ENCODE measurements at places on chromosomes 6 and 20. TPM values are rescaled to one million over a fixed set of nuclear protein-coding genes. Genes with fewer than 3 reads are reported as not detected.

DNA sequence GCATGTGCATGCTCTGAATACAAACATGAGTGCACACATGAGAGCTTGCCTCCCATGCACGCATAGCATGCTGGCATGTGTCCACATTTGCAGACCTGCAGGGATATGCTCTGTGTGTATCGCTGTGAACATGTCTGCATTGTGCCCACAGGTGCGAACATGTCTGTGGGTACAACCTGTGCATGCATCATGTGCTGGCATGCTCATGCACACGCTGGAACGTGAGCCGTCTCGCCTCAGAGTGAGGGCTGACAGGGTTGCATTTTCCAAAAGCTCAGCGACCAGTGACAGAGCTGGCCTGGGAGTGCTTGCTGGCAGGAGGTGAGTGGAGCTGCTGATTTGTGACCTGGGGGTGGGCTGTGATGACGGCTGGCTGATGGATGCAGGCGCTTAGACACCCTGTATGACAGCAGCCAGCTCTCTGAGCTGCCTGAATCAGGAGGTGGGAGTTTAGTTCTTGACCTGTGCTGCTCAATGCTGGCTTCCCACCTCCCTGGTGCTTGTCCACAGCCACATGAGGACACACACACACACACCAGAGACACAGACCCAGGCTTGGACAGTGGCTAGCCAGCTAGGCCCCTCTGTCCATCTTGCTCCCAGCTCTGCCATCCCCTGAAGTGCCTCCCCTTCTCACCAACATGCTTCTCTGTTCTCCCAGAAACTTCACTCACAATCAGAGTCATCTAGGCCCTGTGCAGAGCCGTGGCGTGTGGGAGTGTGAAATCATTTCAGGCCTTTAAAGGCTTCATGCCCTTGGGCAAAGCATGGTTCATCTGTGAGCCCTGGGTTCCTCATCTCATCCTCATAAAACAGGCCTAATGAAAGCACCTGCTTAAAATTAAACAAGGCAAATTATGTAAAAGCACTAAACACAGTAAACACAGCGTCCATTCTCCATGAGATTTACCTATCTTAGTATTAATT lies 51.4 kb downstream of the CD40 start:
- no peak overlapping the region for H3K27ac ChIP-seq
- H3K27me3 ChIP-seq: peaks cover 61% of the 10 kb centered on the region
- no peak overlapping the region for H3K4me3 ChIP-seq
- DNase-seq: no peak

GRCh38 chr6:38997128-38997761 lies 51.3 kb upstream of the GLP1R start:
- H3K4me1 ChIP-seq: no peaks in the 10 kb centered on the region
- peak; percentile 36 for DNase-seq
- H3K36me3 ChIP-seq: no peaks in the 10 kb centered on the region
- H3K27me3 ChIP-seq: peaks cover 87% of the 10 kb centered on the region
- no peak overlapping the region for H3K4me3 ChIP-seq
- H3K27ac ChIP-seq: no peak overlapping the region

- peak overlapping the region; percentile 73 for H3K4me3 ChIP-seq
- H3K27me3 ChIP-seq: peaks cover 38% of the 10 kb centered on the region
- H3K36me3 ChIP-seq: no peaks in the 10 kb centered on the region
- H3K27ac ChIP-seq: peak overlapping the region; percentile 35
- peaks cover 34% of the 10 kb centered on the region for H3K4me1 ChIP-seq
- DNase-seq: no peak
These were observed 58.2 kb downstream of the ZNF831 start for GRCh38 chr20:59221707-59222252.

- H3K4me3 ChIP-seq: no peak overlapping the region
- peaks cover 13% of the 10 kb centered on the region for H3K4me1 ChIP-seq
- peak overlapping the region; percentile 74 for H3K27ac ChIP-seq
- peaks cover 88% of the 10 kb centered on the region for H3K27me3 ChIP-seq
- no peaks in the 10 kb centered on the region for H3K36me3 ChIP-seq
These were observed 316.0 kb downstream of the TFAP2C start for GRCh38 chr20:56945057-56945456.

DNA sequence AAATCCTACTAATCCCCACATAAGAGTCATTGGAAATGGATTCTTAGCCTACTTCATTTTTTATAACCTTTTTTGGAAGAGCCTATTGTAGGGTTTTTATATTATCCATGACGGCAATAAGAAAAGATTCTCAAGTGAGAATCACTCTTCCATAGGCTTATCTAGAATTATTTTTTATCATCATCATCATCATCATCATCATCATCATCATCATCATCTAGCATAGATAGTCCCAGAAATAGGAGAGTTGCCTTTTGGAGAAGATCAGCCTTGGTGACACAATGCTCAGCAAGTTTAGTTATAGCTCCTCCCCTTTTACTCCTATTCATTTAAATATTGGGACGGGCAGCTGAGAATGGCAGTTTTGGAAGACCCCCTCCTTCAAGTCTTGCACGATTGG lies 359.1 kb upstream of the SLC35B3 start:
- H3K27me3 ChIP-seq: no peaks in the 10 kb centered on the region
- H3K27ac ChIP-seq: no peak overlapping the region
- H3K36me3 ChIP-seq: no peaks in the 10 kb centered on the region

DNA sequence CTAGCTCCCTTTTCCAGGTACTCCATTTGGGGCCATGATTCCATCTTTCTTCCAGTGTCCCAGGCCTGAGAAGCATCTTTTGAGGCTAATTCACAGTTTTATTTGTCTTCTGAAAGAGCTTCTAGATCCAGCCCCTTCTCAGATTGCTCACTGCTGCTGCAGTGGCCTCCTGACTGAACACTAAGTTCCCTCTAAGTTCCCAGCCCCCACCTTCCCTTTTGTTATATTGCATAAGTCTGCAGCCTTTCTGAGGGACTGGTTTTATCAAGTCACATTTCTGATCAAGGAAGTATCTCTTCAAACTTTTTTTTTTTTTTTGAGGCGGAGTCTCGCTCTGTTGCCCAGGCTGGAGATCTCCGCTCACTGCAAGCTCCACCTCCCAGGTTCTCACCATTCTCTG lies 10.7 kb downstream of the MAPRE1 start:
- H3K27ac ChIP-seq: no peak overlapping the region
- peaks cover 34% of the 10 kb centered on the region for H3K36me3 ChIP-seq
- DNase-seq: no peak
- no peaks in the 10 kb centered on the region for H3K27me3 ChIP-seq
- H3K4me3 ChIP-seq: no peak overlapping the region

- DNase-seq: no peak
- no peak overlapping the region for H3K4me3 ChIP-seq
- no peaks in the 10 kb centered on the region for H3K27me3 ChIP-seq
- no peak overlapping the region for H3K27ac ChIP-seq
- H3K36me3 ChIP-seq: no peaks in the 10 kb centered on the region
These were observed 619.7 kb downstream of the HACE1 start for GRCh38 chr6:104239971-104240370.

DNA sequence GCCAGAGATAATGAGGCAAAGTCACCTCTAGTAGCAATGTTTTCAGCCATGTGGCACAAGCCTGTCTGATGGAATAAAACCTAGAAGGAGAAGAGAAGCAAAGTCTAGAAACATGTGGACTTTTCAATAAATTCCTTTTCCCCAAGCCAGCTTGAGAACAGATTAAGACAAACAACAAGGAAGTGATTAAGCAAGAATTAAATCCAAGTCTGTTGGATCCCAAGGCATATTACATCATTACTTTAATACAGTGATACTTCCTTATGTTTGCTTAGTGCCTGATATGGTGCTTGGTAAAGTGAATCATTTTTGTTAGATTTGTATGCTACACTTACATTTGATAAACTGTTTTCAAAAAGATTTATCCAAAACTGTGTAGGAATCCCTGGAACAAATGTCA lies 260.3 kb upstream of the FAM83B start:
- H3K4me3 ChIP-seq: no peak overlapping the region
- DNase-seq: no peak
- no peaks in the 10 kb centered on the region for H3K27me3 ChIP-seq
- no peak overlapping the region for H3K27ac ChIP-seq
- no peaks in the 10 kb centered on the region for H3K4me1 ChIP-seq
- peaks cover 3% of the 10 kb centered on the region for H3K36me3 ChIP-seq

GRCh38 chr6:104951677-104952076 lies 5.2 kb upstream of the LIN28B start:
- no peaks in the 10 kb centered on the region for H3K27me3 ChIP-seq
- peak overlapping the region; percentile 64 for H3K4me3 ChIP-seq
- peak overlapping the region; percentile 32 for H3K27ac ChIP-seq
- H3K4me1 ChIP-seq: peaks cover 56% of the 10 kb centered on the region
- no peak for DNase-seq

- H3K4me3 ChIP-seq: no peak overlapping the region
- peaks cover 6% of the 10 kb centered on the region for H3K4me1 ChIP-seq
- no peak for DNase-seq
These were observed 70.8 kb upstream of the CD93 start for GRCh38 chr20:23156842-23157423.

GRCh38 chr20:4607287-4607713 lies 114.4 kb upstream of the PRND start:
- H3K4me1 ChIP-seq: peaks cover 4% of the 10 kb centered on the region
- no peaks in the 10 kb centered on the region for H3K36me3 ChIP-seq
- H3K4me3 ChIP-seq: no peak overlapping the region
- H3K27me3 ChIP-seq: peaks cover 20% of the 10 kb centered on the region
- peak; percentile 63 for DNase-seq
- no peak overlapping the region for H3K27ac ChIP-seq

GRCh38 chr6:170522565-170523183 lies 30.4 kb downstream of the PSMB1 start:
- H3K27me3 ChIP-seq: peaks cover 15% of the 10 kb centered on the region
- H3K36me3 ChIP-seq: peaks cover 2% of the 10 kb centered on the region
- no peak overlapping the region for H3K27ac ChIP-seq

- no peaks in the 10 kb centered on the region for H3K4me1 ChIP-seq
- no peak overlapping the region for H3K4me3 ChIP-seq
- H3K27me3 ChIP-seq: no peaks in the 10 kb centered on the region
- DNase-seq: no peak
- H3K36me3 ChIP-seq: no peaks in the 10 kb centered on the region
These were observed 556.9 kb downstream of the CD83 start for GRCh38 chr6:14674458-14674857.

- H3K4me3 ChIP-seq: no peak overlapping the region
- H3K36me3 ChIP-seq: peaks cover 11% of the 10 kb centered on the region
- no peaks in the 10 kb centered on the region for H3K27me3 ChIP-seq
- peaks cover 9% of the 10 kb centered on the region for H3K4me1 ChIP-seq
- DNase-seq: no peak
These were observed 53.2 kb upstream of the SYNJ2 start for GRCh38 chr6:157928428-157928827.

- no peak for DNase-seq
- H3K27ac ChIP-seq: no peak overlapping the region
- peaks cover 18% of the 10 kb centered on the region for H3K36me3 ChIP-seq
- peaks cover 31% of the 10 kb centered on the region for H3K4me1 ChIP-seq
- H3K27me3 ChIP-seq: no peaks in the 10 kb centered on the region
These were observed 12.5 kb downstream of the ROMO1 start for GRCh38 chr20:35711588-35712209.

GRCh38 chr6:123829302-123829953 lies 25.8 kb downstream of the NKAIN2 start:
- no peak overlapping the region for H3K27ac ChIP-seq
- peaks cover 16% of the 10 kb centered on the region for H3K4me1 ChIP-seq
- H3K36me3 ChIP-seq: no peaks in the 10 kb centered on the region
- H3K27me3 ChIP-seq: no peaks in the 10 kb centered on the region

- H3K27me3 ChIP-seq: no peaks in the 10 kb centered on the region
- no peak overlapping the region for H3K4me3 ChIP-seq
- H3K4me1 ChIP-seq: peaks cover 8% of the 10 kb centered on the region
- no peak overlapping the region for H3K27ac ChIP-seq
These were observed 569.0 kb downstream of the KIF16B start for GRCh38 chr20:16004108-16004854.

DNA sequence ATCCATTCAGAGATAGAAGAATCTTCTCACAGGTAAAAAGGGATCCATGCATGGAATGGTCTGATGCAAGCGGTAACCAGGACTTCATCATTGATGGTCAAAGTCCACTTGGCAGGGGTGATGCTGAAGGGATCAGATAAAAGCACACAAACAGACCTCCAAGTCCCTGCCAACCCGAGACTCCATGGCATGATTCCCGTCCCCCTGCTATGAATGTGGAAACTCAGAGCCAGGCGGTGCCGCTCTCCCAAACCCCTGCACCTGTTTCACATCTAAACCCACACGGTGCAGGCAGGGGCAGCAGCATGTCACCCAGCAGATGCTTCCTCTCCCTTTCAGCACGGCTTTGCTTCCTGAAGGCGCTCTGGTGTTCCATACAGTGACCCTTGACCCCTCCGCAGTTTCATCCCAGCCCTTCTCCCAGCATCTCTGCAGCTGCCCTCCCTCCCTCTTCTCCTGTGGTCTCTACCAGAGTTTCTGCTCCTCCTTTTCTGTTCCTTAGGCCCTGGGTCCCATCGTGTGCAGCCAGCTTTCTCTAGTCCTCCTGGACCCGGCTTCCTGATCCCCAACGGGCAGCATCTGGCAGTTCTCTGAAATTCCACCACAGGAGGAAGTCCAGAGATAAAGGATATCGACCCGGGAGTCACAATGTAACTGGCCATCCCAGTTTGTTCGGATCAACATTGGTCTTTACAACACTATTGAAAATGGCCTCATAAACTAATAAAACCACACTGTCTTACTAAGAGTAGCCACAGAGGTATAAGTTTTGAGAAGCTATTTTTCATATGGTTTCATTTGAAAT lies 235.0 kb downstream of the TTLL2 start:
- H3K27ac ChIP-seq: peak overlapping the region; percentile 67
- H3K36me3 ChIP-seq: no peaks in the 10 kb centered on the region
- peaks cover 3% of the 10 kb centered on the region for H3K27me3 ChIP-seq
- H3K4me1 ChIP-seq: peaks cover 27% of the 10 kb centered on the region
- no peak for DNase-seq

- no peaks in the 10 kb centered on the region for H3K4me1 ChIP-seq
- H3K36me3 ChIP-seq: no peaks in the 10 kb centered on the region
- H3K27ac ChIP-seq: no peak overlapping the region
- no peak for DNase-seq
These were observed 1.2 kb upstream of the PNPLA1 start for GRCh38 chr6:36268478-36269275.

DNA sequence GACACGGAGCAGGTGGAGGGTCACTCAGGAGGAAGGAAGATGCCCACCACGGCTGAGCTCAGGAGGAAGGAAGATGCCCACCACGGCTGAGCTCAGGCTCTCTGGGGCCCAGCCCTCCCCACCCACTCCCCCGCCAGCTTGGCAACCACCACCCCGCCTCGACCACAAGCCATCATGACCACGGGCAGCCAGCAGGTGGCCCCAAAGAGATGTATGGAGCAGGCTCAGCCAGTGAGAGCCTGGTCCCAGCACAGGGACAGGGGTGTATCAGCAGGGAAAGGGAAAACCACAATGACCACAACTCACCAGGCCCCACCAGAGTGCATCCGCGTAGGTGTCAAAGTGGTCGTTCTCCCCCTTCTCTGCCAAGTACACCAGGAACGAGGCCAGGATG lies 30.4 kb downstream of the KCNQ2 start:
- H3K27me3 ChIP-seq: no peaks in the 10 kb centered on the region
- peaks cover 5% of the 10 kb centered on the region for H3K36me3 ChIP-seq
- H3K4me3 ChIP-seq: no peak overlapping the region
- H3K27ac ChIP-seq: no peak overlapping the region

Gene SCGN
- not detected for total RNA-seq

Gene MRS2
- total RNA-seq: 38.4 TPM

Gene VGLL2
- 0.16 TPM for total RNA-seq

Gene FLRT3
- total RNA-seq: 35.2 TPM

Gene ANKRD66
- total RNA-seq: not detected
